Activated CD4-positive, alpha-beta memory T cell treated with anti-CD3 and anti-CD28 coated beads, Interleukin-2, amount 10 ng/mL, durations not matched to agents 7 days and 5 days (primary cell): ENCODE measurements at places on chromosomes 3 and 15. TPM values are rescaled to one million over a fixed set of nuclear protein-coding genes. Genes with fewer than 3 reads are reported as not detected.

The HDAC11 gene
- 2.0 TPM for total RNA-seq

The SPESP1 gene
- total RNA-seq, result 1.1 TPM

The SERPINI1 gene
- total RNA-seq, result 3.1 TPM

The INKA1 gene
- 0.20 TPM for total RNA-seq

The RPP25 gene
- total RNA-seq, result 5.1 TPM

The RTP4 gene
- 23.2 TPM for total RNA-seq

The ZNF80 gene
- 0.35 TPM for total RNA-seq

The MST1R gene
- total RNA-seq, result 1.5 TPM

The DUOX2 gene
- not detected for total RNA-seq

The KBTBD13 gene
- total RNA-seq, result not detected

The ANKRD63 gene
- not detected for total RNA-seq

The INSYN1 gene
- not detected for total RNA-seq

The TMEM108 gene
- not detected for total RNA-seq

The LMLN gene
- 3.0 TPM for total RNA-seq

The ZIC1 gene
- not detected for total RNA-seq

The SUSD5 gene
- not detected for total RNA-seq

The SAXO2 gene
- not detected for total RNA-seq

The CNTN3 gene
- not detected for total RNA-seq

The CFAP100 gene
- total RNA-seq, result not detected

The CMTM8 gene
- total RNA-seq, result 5.7 TPM

The PP2D1 gene
- total RNA-seq, result not detected

The MORC1 gene
- total RNA-seq, result not detected

The ANKUB1 gene
- not detected for total RNA-seq

The DUOX1 gene
- total RNA-seq, result not detected

The CCR8 gene
- 7.9 TPM for total RNA-seq

The SOX14 gene
- not detected for total RNA-seq

The SKOR1 gene
- 0.25 TPM for total RNA-seq

The OIP5 gene
- total RNA-seq, result 15.2 TPM

The RBPMS2 gene
- total RNA-seq, result not detected

The PLCH1 gene
- 0.20 TPM for total RNA-seq

The ZPLD1 gene
- not detected for total RNA-seq

The CCDC54 gene
- total RNA-seq, result not detected

The LRRC31 gene
- not detected for total RNA-seq

The ZWILCH gene
- 28.9 TPM for total RNA-seq

The DPPA2 gene
- not detected for total RNA-seq

The HAUS2 gene
- 35.1 TPM for total RNA-seq

The CEMIP gene
- not detected for total RNA-seq

The MESP2 gene
- total RNA-seq, result not detected
